ENCODE measurements at places on chromosomes 1 and 21.

DNA sequence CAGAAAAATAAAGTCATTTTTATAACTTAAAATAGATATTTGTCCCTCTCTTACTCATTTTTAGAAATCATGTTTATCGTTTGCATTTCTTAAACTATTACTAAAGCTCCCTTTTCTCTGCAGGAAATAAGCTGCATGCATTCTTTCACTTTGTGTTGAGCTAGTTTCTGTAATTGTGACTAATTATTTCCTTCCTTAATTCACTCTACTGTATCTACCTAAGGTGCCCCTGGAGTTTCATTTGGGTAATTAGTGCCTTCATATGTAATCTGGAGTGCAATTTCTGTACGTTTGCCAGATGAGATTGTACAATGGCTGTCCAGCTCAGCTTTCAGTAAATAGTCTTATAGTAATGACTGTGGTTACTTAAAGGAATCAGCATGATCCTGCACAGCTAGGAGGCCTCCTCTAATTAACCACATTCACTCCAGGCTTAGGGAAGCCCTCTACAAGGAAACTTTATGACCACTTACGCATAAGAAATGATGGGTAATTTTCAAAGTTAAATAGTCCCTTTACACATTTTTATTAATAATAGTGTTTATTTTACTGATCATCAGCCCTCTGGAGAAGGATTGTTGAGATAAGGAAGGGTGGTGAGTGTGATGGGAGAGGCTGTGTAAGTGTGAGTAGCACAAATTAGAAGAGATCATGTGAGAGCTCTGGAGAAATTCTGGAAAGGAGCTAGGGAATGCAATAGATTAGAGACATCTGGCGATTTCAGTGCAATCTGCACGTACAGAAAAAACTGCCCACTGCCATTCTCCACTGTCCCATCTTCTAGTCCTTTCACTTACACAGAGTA, 86.8 kb downstream of the LRRC8C start:
- DNase-seq, result no peak

DNA sequence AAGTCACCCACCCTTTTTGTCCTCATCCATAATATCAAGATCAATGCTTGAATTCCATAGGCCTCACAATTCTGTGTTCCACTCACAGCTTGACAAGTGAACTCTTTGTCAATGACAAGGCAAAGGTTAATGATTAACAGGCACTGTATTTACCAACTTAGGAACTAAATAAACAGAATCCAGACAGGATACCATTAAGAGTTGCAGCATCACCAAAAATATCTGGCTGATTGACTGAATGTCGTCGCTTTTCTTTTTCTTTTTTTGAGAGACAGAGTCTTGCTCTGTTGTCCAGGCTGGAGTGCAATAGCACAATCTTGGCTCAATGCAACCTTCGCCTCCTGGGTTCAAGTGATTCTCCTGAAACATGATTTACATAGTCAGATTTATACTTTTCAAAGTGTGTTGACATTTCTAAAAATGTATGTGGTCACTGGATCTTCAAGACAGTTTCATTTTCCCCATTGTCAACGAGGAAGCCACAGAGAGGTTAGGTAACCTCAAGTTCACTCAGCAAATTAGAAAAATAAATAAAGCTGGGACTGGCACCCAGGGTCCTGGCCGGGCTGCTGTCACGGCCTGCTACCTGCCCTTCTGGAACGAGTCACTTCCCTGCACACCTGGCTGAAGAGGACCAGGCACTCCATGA, 81.0 kb downstream of the PDE9A start:
- no peak for DNase-seq

DNA sequence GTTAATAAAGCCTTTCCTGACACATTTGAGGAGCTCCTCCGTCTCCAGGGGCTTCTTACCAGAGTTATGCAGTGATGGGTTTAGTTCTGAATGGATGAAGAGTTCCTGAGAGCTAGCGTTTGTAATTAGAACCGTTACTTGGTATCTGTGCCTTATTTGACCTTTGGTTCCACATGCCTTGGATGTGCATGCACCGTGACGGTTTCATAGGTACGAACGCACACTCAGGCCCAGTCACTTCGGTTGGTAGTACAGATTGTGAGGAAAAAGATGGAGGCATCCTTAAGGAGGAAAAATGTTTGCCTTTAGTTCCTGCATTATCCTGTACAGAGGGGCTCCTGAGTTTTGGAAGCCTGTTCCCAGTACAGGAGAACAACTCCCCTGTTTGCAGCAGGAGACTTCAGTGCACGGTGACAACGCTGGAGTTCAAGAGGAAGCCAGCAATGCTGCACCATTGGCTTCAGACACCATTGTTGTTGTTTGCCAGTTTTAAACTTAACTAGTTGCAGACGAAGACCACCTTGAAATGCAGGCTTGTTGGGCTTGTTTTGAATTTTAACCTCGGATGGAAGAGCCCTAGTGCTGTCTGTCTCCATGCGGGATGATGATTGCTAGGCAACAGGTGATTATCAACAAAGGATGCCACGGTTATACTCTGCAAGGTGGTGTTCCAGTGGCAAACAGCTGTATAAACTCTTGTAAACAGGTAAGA, 8.2 kb downstream of the RBM15 start:
- DNase-seq, result no peak

GRCh38 chr1:207672522-207673130, 27.7 kb downstream of the CR1L start:
- DNase-seq, result no peak

DNA sequence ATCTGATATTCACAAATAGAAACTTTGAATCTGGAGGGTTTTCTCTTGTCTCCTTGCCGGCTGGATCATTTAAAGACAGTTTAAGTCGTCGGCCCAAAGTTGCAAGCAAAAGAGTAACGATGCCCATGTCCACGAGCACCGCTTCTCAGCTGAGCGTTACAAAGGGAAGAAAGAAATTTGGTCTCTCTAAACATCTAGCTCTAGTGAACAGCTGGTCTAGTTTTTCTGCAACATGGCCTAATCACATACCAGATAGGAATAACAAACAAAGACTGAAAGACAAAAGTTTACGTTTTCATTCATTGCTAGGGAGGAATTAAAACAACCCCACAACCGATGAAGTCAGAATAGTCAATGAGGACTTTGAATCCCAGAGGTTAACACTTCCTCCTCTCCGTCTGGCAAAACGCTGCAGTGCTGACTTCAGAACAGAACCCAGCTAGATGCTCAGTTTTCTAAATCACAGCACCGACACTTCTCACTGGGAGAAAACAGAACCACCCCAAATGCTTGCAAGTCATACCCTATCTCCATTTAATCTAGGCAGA, 69.4 kb downstream of the NTPCR start:
- DNase-seq, result no peak

GRCh38 chr1:213015099-213016050, at the start of gene ANGEL2:
TSS of gene ANGEL2 (minus strand) at chr1:213015867. CDS start at chr1:213015671, 196 bp downstream.
- peak; percentile 97 for DNase-seq

DNA sequence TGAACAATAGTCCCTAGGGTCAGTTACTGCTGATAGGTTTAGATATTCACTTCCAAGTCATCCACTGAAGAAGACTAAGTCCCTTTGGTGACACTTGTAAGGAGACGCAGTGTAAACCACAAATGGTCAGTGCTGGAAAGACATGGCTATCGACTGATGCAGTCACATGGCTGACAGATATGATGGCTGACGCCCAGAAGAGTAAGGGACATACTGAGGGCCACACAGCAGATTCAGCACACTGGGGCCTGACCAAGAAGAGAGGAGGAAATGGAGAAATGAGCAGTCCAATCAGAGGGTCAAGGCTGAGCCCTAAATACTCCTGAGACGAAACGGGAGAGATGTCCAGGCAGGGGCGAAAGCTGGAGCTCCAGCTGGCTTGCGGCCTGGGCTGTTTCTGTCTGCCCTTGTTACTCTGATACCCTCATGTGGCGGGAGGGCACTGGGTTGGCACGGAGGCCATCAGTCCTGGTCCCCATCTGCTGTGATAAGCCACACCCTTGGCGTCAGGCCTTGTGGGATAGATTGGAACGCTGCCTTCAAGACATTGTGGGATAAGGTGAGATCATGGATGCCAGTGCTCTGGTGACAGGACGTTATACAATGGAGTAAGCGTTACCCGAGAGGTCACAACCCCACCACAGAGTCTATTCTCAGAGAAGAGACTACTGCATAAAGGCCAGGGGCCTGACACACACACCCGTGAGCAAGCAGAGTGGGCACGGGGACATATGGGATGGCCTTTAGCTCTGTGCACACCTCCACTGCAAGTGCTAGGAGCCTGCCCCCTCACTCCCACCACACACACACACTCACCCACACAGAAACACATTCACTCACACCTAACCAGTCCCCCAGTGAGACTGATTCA, 158.4 kb downstream of the TRABD2B start:
- DNase-seq, result no peak

DNA sequence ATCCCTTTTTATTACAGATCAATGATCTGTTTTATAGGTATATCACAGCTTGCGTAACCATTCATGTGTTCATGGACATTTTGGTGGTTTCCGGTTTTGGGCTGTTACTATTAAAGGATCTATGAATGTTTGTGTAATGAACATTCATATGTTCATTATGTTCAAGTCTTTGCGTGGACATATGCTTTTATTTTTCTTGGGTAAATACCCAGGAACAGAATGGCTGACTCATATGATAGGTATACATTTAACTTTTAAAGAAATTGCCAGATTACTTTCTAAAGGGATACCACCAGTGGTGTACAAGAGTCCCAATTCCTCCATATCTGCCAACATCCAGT, 73.7 kb downstream of the SPATA46 start:
- DNase-seq, result no peak

DNA sequence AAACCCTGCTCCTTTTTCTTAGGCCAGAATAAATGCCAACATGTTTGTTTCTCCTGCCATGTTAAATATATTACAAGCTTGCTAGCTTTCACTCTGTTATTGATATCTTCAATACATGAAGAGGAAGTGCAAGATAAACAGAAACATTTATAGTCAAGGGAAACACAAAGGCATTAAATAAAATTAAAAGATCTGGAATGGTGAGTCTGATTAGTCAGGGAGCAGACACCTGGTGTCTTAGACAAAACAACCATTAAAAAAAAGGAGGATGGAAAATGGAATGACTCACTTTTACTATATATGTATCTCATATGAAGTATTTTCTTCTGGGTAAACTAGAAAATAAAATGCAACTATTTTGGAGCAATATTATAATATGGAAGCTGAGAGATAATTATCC, 123.3 kb downstream of the SMYD3 start:
- DNase-seq, result no peak

- DNase-seq, result peak; percentile 100
These were observed 14.0 kb upstream of the SYNC start for GRCh38 chr1:32716312-32717148.

- no peak for DNase-seq
These were observed 104.8 kb downstream of the OMA1 start for GRCh38 chr1:58441699-58442098.

GRCh38 chr1:204615881-204616280, 69.7 kb downstream of the LRRN2 start:
- DNase-seq, result no peak

DNA sequence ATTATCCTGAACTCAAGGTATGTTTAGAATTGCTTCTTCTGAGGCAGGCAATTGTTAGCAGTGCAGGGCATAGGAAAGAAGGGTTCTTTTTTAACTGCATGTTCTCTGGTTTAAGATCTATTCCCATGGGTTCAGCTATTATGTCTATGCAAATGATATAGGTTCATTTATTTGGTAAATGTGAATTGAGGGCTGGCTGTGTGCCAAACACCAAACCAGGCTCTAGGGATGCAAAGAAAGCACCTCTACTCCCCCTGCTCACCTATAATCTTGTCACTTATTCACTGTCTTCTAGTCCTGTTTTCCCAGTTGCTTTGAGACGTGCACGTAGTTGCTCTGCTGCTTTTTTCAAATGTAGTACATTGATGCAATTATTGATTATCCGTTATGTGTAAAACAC, 691 bp upstream of the KIFAP3 start:
- DNase-seq, result peak; percentile 3

DNA sequence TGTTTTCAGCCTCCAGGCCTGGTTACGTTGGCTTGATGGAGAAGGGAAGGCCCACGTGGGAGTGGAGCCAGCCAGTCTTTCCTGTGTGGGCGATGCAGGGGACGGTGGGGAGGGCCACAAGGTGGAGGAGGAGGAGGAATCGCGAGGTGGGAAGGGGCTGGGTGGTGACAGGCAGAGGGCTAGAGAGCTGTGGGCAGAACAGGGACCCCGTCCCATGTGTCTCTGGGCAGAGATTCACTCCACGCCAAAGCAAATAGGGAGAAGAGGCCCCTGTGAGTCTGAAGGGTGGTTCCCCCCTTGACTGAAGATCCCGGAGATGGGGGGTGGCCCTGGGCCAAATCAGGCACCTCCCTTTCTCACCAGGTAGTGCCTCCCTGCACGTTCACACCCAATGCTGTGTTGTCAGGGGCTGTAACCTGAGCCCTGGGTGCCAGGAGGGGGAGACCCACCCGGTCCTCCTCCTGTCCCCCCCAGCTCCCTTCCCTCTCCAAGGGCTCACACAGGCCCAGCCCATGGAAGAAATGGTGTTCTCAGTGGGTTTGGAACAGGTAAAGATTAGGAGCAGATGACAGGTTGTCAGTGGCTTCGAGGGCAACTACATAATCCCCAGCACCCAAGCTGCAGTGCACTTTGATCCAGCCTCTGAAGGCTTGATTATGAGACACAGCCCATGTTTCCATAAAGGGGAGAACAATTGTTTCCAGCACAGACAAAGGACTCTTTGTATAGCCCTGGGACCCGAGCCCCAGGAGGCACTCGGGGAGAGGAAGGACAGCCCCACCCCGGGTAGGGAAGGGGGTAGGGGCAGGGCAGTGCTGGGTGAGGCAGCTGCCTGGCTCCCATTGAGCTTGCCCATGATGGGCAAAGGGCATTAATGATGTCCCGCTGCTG, 37.7 kb upstream of the GPR37L1 start:
- peak; percentile 49 for DNase-seq

GRCh38 chr1:47439819-47440598, 2.2 kb downstream of the FOXD2 start:
- no peak for DNase-seq

- DNase-seq, result no peak
These were observed 2.4 kb upstream of the CD247 start for GRCh38 chr1:167520711-167521206.

DNA sequence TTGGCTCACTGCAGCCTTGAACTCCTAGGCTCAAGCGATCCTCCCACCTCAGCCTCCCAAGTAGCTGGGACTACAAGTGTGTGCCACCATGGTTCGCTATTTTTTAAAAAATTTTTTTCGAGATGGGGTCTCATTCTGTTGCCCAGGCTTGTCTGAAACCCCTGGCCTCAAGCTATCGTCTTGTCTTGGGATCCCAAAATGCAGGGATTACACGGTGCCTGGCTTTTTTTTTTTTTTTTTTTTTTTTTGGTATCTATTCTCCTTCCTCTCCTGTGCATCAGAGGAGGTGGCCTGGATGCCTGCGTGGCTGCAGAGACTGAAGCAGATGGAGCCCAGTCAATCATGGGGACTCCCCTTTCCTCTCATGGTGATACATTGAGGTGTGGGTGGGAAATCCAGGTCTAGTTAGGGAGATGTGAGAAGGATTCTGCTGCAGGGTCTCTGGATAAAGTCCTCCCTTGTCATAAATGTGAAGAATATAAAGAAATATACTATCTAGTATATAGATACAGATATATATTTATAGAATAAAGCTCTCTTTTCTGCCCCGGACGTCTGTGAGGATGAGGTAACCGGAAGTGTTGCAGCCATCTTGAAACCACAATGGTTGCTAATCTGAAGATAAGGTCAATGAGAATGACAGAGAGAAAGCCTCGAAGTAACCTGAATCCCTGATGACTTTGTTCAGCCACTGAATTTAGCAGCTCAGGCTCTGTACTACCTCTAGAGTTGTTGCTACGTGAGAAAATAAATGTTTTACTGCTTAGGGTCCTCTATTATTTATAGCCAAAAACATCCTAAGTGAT, 19.5 kb upstream of the RGSL1 start:
- no peak for DNase-seq

- DNase-seq, result no peak
These were observed 1.7 kb upstream of the SPRR2B start for GRCh38 chr1:153072806-153073726.

All from body of pancreas (tissue), 4 donors.